SJSA1 (cell line): ENCODE measurements at places on chromosomes 13 and 19. TPM values are rescaled to one million over a fixed set of nuclear protein-coding genes. Genes with fewer than 3 reads are reported as not detected.

DNA sequence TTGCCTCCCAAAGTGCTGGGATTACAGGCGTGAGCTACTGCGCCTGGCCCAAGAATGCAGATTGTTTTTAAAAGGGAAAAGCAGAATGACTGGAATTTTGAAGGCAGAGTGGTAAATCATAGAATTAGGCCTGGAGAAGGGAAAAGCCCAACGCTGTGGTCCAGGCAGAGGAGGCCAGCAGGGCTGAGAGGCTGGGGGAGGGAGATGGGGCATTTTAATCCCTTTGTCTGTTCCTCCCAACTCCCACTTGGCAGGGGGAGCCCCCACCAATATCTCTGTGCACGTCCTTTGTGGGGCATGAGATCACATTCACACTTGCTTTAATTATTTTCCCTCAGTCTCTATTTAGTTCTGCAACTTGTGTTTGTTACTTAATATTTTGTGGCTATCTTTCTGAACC lies 54.4 kb upstream of the RANBP3 start:
- DNase-seq: no peak

DNA sequence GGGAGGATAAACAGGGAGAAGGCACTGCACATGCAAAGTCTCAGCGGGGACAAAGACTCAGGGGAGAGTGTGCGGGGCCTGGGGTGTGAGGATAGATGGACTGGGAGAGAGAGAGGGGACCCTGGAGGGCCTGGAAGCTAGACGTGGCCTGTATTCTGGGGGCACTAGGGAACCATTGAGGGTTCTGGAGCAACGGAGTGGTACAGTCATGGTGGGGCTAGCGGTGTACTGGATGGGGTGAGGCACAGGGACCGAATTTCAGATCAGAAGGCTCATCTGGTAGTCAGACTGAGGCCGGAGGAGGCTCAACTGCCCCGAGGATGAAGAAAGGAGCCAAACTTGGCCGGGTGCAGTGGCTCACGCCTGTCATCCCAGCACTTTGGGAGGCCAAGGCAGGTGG lies 8.0 kb upstream of the SBNO2 start:
- no peak for DNase-seq

GRCh38 chr19:5148794-5149190 lies 179.9 kb downstream of the KDM4B start:
- no peak for DNase-seq

DNA sequence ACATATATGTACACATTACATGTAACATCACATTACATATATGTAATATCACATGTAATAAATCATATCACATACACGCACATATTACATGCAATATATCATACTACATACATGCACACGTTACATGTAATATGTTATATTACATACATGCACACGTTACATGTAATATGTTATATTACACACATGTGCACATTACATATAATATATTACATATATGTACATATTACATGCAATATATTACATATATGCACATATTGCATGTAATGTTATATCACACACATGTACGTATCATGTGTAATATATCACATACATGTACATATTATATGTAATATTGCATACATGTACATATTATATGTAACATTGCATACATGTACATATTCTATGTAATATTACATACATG lies 77.6 kb downstream of the GADD45B start:
- DNase-seq: no peak

DNA sequence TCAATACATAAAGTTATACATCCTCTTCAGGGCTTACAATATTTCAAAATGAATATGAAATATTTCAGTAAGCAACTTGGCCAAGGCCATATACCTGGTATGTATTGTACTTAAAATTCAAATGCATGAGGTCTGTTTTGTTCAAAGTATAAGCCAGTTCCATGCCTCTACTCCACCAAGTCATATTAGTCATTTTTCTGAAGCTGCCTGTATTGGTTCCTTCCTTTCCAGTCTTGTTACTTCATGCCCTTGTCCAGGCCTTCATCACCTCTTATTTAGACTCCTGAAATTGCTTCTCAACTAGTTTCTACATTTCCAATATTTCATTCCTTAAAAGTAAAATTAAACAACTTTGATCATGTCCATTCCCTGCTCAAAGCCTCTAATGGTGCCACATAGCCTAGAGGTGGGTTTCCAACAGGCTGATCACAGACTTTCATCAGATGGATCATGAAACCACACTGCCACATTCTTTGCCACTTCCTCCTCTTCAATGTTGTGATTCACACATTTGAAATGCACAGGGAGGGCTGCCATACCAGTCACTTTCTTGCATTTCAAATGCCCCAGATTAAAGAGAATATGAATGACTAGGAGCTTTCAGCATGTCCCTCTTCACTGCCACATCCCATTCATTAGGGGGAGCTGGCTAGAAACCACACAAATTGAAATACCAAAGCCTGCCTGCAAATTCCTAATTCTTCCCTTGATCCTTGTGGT lies 424.1 kb upstream of the DACH1 start:
- DNase-seq: peak; percentile 92

GRCh38 chr13:51605698-51606097 lies 21.4 kb downstream of the WDFY2 start:
- DNase-seq: no peak

DNA sequence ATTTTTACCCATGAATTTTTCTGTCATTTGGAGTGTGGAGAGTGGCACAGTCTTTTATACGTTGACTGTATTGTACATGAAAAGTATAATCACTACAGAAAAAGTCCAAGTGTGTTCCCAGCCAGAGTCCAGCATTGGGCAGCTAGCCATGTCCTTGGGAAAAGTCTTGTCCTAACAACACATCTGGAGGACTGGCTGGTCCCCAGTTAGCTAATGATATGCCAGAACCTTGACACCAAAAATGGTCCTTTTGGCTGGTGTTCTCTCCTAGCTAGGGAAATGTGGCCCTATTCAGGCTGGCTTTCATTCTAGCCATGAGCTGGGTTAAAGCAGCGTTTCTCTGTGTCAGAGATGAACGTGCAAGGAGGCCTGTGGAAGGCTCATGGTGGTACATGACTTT lies 98.9 kb downstream of the ESD start:
- DNase-seq: no peak

GRCh38 chr13:67161176-67161575 lies 69.0 kb downstream of the PCDH9 start:
- DNase-seq: no peak

- DNase-seq: no peak
These were observed 223.9 kb downstream of the LACC1 start for GRCh38 chr13:44103429-44104196.

The NKPD1 gene
- total RNA-seq: not detected in 2 replicates

The SLC44A2 gene
- 30.1 and 86.8 TPM in 2 replicates for total RNA-seq

The FUT1 gene
- not detected in 2 replicates for total RNA-seq
